ENCODE measurements at places on chromosomes 4 and X.

DNA sequence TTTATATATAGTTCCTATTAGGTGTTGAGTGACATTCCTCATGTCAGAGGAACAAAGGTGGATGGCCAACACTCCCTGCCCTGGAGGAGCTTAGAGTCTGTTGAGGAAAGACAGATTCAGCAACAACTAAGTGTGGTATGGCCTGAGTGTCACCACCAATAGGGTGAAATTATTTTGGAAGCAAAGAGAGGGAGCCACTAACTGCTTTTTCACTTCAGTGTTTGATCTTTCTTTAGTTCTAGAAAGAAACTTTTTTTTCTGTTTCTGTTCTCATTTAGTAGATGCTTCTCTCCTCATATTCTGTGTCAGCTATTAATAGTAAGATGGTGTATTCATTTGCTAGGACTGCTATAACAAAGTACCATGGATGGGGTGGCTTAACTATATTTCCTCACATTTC is 81.5 kb downstream of the ARX start:
- no peaks in the 10 kb centered on the region for H3K4me1 ChIP-seq
- no peak for DNase-seq
- no peak overlapping the region for H3K4me3 ChIP-seq
- H3K27ac ChIP-seq = no peak overlapping the region
- H3K36me3 ChIP-seq = no peaks in the 10 kb centered on the region

- no peak overlapping the region for H3K4me3 ChIP-seq
- peaks cover 3% of the 10 kb centered on the region for H3K4me1 ChIP-seq
- H3K27ac ChIP-seq = no peak overlapping the region
- H3K36me3 ChIP-seq = no peaks in the 10 kb centered on the region
Observed at GRCh38 chrX:133374874-133375387, 40.4 kb downstream of the GPC4 start.

GRCh38 chr4:109861916-109862511 is 14.1 kb downstream of the LRIT3 start:
- no peaks in the 10 kb centered on the region for H3K27me3 ChIP-seq
- H3K36me3 ChIP-seq = no peaks in the 10 kb centered on the region
- H3K4me1 ChIP-seq = no peaks in the 10 kb centered on the region
- H3K27ac ChIP-seq = no peak overlapping the region
- no peak for DNase-seq

DNA sequence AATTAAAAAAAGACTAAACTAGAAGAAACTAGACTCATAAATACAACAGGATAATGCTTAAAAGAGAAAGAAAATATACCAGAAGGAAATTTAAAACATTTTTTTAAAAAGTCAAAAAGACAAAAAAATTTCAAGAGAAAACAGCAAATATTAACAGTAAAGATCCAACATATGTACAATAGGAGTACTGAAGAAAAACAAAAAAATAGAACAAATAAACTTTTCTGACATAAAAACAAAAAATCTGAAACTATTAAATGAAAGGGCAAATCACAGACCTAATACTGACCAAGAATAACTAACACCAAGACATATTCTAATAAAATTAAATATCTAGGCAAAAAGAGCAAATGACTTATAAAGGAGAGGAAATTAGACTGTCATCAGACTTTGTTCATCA is 11.5 kb downstream of the DNAJB14 start:
- H3K27ac ChIP-seq = no peak overlapping the region
- no peaks in the 10 kb centered on the region for H3K4me1 ChIP-seq
- no peaks in the 10 kb centered on the region for H3K27me3 ChIP-seq
- peaks cover 8% of the 10 kb centered on the region for H3K36me3 ChIP-seq
- no peak overlapping the region for H3K4me3 ChIP-seq

- H3K27ac ChIP-seq = no peak overlapping the region
- H3K4me3 ChIP-seq = no peak overlapping the region
- H3K4me1 ChIP-seq = no peaks in the 10 kb centered on the region
- peaks cover 28% of the 10 kb centered on the region for H3K27me3 ChIP-seq
- H3K36me3 ChIP-seq = no peaks in the 10 kb centered on the region
Observed at GRCh38 chrX:44244008-44244407, 99.5 kb downstream of the EFHC2 start.

GRCh38 chrX:1535241-1536041 is 1.5 kb downstream of the P2RY8 start:
- no peak overlapping the region for H3K4me3 ChIP-seq
- no peak overlapping the region for H3K27ac ChIP-seq

DNA sequence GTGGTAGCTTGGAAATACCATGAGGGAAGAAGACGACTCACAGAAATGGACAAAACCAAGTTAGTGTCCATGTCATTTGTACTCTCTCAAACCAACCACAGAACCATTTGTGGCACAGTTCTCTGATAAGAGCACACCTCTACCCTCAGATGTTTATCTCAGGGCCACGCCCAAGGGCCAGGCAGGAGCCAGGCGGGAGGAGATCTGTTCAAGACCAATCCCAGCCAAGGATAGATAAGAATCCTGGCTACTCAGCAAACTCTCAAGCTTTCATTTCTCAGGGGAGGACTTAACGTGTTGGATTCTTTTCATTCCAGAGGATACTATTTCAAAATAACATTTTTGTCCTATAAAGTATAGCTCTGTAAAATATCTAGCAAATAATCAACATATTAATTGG is 95.0 kb downstream of the NYX start:
- peak overlapping the region; percentile 62 for H3K27ac ChIP-seq
- H3K27me3 ChIP-seq = no peaks in the 10 kb centered on the region
- no peaks in the 10 kb centered on the region for H3K36me3 ChIP-seq

- DNase-seq = peak; percentile 24
- H3K4me1 ChIP-seq = no peaks in the 10 kb centered on the region
- no peaks in the 10 kb centered on the region for H3K36me3 ChIP-seq
- H3K4me3 ChIP-seq = no peak overlapping the region
- H3K27me3 ChIP-seq = no peaks in the 10 kb centered on the region
Observed at GRCh38 chr4:84258905-84259830, 239.9 kb downstream of the NKX6-1 start.

GRCh38 chr4:107519053-107519452 is 201.0 kb downstream of the PAPSS1 start:
- DNase-seq = peak; percentile 50
- no peak overlapping the region for H3K4me3 ChIP-seq
- H3K27ac ChIP-seq = no peak overlapping the region

- no peak overlapping the region for H3K27ac ChIP-seq
- H3K4me3 ChIP-seq = no peak overlapping the region
- H3K4me1 ChIP-seq = no peaks in the 10 kb centered on the region
- H3K27me3 ChIP-seq = no peaks in the 10 kb centered on the region
- H3K36me3 ChIP-seq = no peaks in the 10 kb centered on the region
Observed at GRCh38 chrX:8653956-8654355, 78.0 kb downstream of the ANOS1 start.

- no peaks in the 10 kb centered on the region for H3K36me3 ChIP-seq
- H3K4me3 ChIP-seq = no peak overlapping the region
- no peak overlapping the region for H3K27ac ChIP-seq
- DNase-seq = no peak
Observed at GRCh38 chrX:52608961-52609360, 45.7 kb downstream of the SSX7 start.

- H3K27me3 ChIP-seq = no peaks in the 10 kb centered on the region
- peak overlapping the region; percentile 23 for H3K27ac ChIP-seq
- H3K4me3 ChIP-seq = no peak overlapping the region
- H3K4me1 ChIP-seq = no peaks in the 10 kb centered on the region
- DNase-seq = no peak
Observed at GRCh38 chr4:99389606-99390005, 37.1 kb upstream of the ADH1C start.

- no peak overlapping the region for H3K27ac ChIP-seq
- no peaks in the 10 kb centered on the region for H3K27me3 ChIP-seq
- H3K4me1 ChIP-seq = no peaks in the 10 kb centered on the region
Observed at GRCh38 chr4:56575820-56576429, 70.3 kb downstream of the ARL9 start.

- H3K27ac ChIP-seq = no peak overlapping the region
- H3K4me3 ChIP-seq = no peak overlapping the region
Observed at GRCh38 chr4:180810581-180810980, 1432.6 kb upstream of the TENM3 start.

- H3K4me1 ChIP-seq = no peaks in the 10 kb centered on the region
- H3K27me3 ChIP-seq = no peaks in the 10 kb centered on the region
- DNase-seq = no peak
- H3K36me3 ChIP-seq = no peaks in the 10 kb centered on the region
- no peak overlapping the region for H3K27ac ChIP-seq
- H3K4me3 ChIP-seq = no peak overlapping the region
Observed at GRCh38 chr4:58514299-58514698, 1404.1 kb upstream of the IGFBP7 start.

DNA sequence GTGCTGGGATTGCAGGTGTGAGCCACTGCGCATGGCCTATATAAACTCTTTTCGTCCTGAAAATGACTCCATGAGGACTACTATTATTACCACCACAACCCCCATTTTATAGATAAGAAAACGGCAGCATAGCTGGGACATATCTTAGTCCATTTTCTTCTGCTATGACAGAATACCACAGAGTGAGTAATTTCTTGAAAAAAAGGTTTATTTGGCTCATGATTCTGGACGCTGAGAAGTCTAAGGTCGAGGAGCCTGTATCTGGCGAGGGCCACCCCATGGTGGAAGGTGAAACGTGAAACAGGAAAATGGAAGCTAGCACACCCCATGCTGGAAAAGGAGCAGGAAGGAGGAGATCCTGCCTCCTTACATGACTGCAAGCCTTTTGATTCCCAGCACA is 68.9 kb downstream of the SMIM20 start:
- no peak overlapping the region for H3K4me3 ChIP-seq
- H3K27ac ChIP-seq = no peak overlapping the region
- H3K36me3 ChIP-seq = no peaks in the 10 kb centered on the region
- peaks cover 5% of the 10 kb centered on the region for H3K27me3 ChIP-seq

DNA sequence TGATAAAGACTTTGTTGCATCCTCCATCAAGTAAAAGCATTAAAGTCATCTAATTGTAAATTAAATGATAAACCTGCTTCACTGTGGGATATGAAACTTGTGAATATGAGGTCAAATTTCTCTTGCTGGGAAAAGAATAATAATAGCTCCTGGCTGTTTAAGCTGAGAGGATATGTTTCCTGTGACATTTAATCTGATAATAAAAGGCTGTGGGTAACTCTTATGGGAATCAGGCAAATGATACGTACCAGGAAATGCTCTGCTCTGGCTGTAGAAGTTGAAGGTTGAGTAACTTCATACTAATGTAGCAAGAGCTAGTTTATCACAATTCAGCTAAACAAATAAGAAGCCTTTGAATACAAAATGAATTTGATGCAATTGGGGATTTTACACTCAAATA is 574.6 kb downstream of the RAPGEF2 start:
- no peaks in the 10 kb centered on the region for H3K36me3 ChIP-seq
- DNase-seq = peak; percentile 70
- H3K4me3 ChIP-seq = no peak overlapping the region

DNA sequence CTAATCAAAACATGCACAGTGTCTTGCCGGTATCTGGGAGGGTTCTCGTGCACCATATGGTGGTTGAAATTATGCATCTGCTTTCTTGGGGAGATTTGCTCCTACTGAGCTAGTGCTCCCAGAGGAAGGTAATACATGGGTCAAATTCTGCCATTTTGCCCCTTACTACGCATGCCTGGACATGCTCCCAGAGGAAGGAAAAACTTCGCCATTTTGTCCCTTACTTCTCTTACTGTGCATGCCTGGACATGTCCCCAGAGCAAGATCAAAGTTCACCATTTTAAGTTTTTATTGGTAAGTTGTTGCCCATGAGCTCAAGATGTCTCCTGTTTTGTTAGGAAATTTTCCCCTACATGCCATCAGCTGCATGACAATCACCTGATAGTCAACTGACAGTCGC is 252.1 kb upstream of the KLHL4 start:
- no peak overlapping the region for H3K4me3 ChIP-seq
- H3K36me3 ChIP-seq = no peaks in the 10 kb centered on the region
- H3K27ac ChIP-seq = no peak overlapping the region
- no peak for DNase-seq
- H3K27me3 ChIP-seq = no peaks in the 10 kb centered on the region
- H3K4me1 ChIP-seq = no peaks in the 10 kb centered on the region

Data from mesenchymal stem cell (in vitro differentiated cells and primary cell).